ENCODE measurements at places on chromosomes 7 and 10. TPM values are rescaled to one million over a fixed set of nuclear protein-coding genes. Genes with fewer than 3 reads are reported as not detected.

Gene CNTNAP2
- polyA plus RNA-seq: 26.2 TPM

Gene IGFBP3
- polyA plus RNA-seq: 114 TPM

Gene ZNF804B
- polyA plus RNA-seq: 0.07 TPM

Gene SFTPD
- 1.2 TPM for polyA plus RNA-seq

Gene SFTPA2
- not detected for polyA plus RNA-seq

Gene SPDYE5
- polyA plus RNA-seq: 3.2 TPM

DNA sequence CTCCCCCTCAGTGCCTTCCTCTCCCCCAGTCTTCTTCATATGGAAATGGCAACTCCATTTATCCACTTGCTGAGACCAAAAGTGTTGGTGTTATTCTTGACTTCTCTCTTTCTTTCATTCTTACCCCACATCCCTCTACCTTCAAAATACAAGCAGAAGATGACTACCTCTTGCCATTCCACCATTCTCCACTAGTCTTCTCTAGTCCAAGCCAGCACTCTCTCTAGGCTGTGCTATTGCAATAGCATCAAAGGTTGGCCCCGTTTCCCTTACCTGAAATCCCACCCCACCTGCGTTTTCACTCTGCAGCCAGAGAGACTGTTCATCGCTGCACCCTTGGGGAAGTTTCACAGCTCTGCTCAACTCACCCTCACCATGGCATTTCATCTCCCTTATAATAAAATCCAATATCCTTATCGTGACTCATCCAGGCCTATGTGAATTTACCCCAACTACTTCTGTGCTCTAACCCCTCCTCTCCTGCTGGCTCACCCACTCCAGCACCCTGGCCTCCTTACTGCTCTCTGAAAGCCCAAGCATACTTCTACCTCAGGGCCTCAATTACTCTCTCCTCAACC, 109.1 kb downstream of the LSM5 start:
- DNase-seq: no peak

DNA sequence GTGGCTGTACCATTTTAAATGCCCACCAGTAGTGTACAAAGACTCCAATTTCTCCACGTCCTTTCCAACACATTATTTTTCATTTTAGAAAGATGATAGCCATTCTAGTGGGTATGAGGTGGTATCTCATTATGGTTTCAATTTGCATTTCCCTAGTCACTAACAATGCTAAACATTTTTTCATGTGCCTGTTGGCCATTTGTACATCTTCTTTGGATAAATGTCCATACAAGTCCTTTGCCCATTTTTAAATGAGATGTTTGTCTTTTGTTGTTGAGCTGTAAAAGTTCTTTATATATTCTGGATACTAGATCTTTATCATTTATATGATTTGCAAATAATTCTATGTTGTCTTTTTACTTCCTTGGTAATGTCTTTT, 18.9 kb upstream of the BPGM start:
- no peak for DNase-seq

DNA sequence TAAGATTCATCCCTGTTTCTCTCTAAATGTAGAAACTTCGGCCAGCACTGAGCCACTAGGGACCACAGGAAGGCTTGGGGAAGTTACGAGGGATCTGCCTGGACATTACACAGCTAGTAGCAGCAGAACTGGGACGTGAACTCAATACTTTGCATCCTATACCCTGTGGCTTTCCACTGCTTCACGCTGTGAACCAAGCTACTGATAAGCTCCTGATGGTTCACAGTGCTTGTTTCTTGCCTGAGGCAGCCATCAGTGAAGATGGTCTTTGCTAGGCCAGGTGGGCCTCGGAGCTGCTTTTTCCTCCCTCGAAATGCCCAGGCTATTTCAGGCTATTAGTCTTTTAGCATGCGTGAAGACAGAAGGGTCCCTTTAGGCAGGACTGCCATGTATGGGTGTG, 132.7 kb downstream of the SH3PXD2A start:
- DNase-seq: no peak

GRCh38 chr10:123301077-123301857, 147.1 kb downstream of the BUB3 start:
- DNase-seq: peak; percentile 30

GRCh38 chr7:517774-518629, 1.6 kb downstream of the PDGFA start:
- DNase-seq: no peak

- DNase-seq: no peak
Measured at GRCh38 chr7:158933468-158934139, 77.2 kb downstream of the DYNC2I1 start.

- DNase-seq: no peak
Measured at GRCh38 chr7:155581954-155582353, 35.6 kb upstream of the CNPY1 start.

DNA sequence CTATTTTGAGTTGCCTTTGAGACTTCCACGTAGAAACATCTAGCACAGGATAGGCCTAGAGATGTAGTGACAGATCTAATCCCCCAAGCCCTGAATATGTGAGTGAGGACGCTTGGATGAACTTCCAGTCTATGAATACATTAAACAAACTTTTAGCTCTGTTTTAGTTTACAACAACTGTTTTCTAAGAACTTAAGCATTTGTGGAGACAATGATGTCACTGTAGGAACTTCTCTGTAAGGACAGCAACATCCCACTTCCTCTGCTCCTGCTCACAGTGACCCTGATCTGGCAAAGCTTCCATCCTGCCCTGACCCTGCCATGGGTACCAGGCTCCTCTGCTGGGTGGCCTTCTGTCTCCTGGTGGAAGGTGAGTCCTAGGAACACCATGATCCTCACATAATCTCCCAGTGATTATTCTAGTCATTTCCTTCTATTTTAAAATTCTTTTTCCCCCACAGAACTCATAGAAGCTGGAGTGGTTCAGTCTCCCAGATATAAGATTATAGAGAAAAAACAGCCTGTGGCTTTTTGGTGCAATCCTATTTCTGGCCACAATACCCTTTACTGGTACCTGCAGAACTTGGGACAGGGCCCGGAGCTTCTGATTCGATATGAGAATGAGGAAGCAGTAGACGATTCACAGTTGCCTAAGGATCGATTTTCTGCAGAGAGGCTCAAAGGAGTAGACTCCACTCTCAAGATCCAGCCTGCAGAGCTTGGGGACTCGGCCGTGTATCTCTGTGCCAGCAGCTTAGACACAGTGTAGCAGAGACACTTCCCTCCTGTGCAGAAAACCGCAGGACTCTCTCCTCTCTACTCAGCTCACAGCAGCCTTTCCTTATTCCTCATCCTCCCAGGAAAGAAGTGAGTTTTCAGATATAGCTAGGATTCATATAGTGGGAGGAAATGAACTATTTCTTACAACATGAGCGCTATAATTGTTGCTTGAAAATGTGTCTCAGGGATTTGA, 194.4 kb upstream of the PRSS1 start:
- no peak for DNase-seq

GRCh38 chr7:128177768-128178550, 63.1 kb upstream of the LEP start:
- no peak for DNase-seq

- no peak for DNase-seq
Measured at GRCh38 chr10:28975891-28976531, 298.7 kb downstream of the BAMBI start.

DNA sequence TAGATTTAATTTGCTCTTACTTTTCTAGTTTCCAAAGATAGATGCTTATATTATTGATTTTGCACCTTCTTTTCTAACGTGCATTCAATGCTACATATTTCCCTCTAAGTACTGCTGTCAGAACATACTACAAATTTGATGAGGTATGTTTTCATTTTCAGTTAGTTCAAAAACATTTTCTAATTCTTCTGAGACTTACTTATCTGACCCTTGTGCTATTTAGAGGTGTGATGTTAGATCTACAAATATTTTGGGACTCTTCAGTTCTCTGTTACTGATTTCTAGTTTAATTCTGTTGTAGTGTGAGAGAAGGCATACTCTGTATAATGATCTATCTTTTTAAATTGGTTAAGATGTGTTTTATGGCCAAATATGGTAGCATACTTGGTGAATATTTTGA, 97.8 kb upstream of the TMEM168 start:
- DNase-seq: no peak

GRCh38 chr7:71706597-71706975, 574.6 kb downstream of the GALNT17 start:
- no peak for DNase-seq

- peak; percentile 23 for DNase-seq
Measured at GRCh38 chr7:48875045-48875916, 49.1 kb upstream of the CDC14C start.

- DNase-seq: no peak
Measured at GRCh38 chr10:5659702-5660528, 6.5 kb downstream of the ASB13 start.

DNA sequence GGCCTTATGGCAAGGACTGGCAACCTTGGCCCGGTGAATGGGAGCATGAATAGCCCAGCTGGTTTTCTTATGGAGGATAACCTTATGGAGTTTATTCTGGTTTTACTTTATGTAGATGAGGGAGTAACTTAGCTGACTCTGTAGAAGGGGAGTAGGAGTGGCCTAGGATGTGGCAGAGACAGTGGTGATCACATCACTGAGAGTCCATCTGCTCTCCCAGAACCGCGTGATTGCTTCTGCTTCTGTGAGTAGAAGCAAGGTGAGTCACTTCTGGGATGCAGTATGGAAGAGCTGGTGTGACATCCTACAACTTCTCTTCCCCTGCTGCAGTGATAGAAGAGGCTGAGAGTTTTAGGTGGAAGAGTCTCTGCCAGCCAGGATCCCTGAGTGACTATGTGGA, 129.2 kb downstream of the RPS24 start:
- no peak for DNase-seq

- DNase-seq: no peak
Measured at GRCh38 chr7:25851332-25852210, 300.4 kb upstream of the NFE2L3 start.

- peak; percentile 35 for DNase-seq
Measured at GRCh38 chr10:90857635-90858460, at the start of gene HTR7. TSS of gene HTR7 (minus strand) at chr10:90858039. CDS start at chr10:90857671, 368 bp downstream.

DNA sequence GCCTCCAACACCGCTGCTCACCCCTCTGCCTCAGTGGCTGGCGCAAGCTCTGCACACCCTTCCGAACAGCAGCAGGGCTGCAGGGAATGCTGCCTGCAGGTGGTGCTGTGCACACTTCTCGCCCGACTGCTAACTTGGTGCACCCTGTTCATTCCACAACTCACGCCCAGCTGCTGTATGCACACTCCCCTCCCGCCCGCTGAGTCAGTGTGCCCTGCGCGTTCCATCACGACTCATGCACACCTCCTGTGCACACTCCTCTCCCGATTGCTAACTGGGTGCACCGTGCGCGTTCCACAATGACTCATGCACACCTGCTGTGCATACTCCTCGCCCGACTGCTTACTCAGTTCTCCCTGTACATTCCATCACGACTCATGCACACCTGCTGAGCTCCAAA, 21.5 kb downstream of the ADARB2 start:
- DNase-seq: no peak

- no peak for DNase-seq
Measured at GRCh38 chr7:113890331-113891030, 28.3 kb downstream of the PPP1R3A start.

GRCh38 chr10:71222601-71223346, 10.4 kb downstream of the UNC5B start:
- DNase-seq: no peak

- peak; percentile 20 for DNase-seq
Measured at GRCh38 chr7:50450590-50451032, 461 bp upstream of the FIGNL1 start.

DNA sequence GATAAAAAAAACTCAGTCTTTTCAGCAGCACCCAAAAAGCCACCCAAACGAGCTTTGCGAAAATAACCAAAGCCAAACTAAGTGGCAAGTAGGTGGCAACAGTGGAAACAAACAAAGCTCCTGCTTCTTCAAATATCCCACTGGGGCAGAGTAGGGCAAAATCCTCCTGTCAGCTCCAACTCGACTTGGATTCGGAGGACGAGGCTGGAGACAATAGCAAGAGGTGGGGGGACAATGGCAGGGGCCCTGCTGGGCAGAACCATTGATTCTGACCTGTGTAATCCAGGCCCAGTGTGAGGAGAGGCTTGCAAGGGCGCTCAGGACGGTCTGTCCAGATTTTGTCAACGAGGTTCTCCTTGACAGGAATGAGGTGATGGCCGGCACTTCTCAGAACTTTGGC, 35.5 kb downstream of the XPNPEP1 start:
- DNase-seq: no peak

- no peak for DNase-seq
Measured at GRCh38 chr10:71767420-71768035, 5.8 kb downstream of the VSIR start.

GRCh38 chr10:84352251-84352842, 24.0 kb downstream of the CCSER2 start:
- DNase-seq: no peak

DNA sequence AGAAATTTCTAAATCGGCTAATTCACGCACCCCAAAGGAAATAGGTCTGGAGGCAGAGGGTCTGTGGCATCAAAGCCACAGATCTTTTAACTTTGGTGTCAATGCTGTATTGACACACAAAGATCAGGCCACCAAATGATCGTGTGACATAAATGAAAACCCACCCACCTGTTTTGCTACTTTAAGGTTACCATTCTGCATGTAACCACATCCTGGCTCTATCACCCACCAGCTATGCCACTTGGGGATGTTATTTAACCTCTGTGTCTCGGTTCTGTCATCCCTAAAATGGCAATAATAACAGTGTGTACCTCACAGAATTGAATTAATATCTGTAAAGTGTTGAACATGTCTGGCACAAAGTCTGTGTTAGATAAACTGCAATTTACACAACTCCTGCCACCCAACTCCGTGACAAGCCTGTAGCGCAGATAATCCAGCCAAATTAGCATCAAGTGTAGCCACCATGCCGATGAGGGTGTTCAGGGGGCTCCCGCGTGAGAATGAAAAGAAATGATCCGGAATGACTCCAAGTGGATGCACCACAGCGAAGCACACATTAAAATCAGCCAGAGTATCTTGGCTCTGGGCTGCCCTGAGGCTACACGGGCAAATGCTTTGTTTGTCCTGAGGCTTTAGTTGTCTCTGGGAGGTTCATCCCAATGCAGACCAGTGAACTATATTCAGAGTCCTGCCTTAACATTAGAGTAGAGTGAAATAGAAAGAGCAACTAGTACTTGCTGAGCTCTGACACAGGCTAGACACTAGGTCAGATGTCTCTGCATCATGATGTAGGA, 158.4 kb upstream of the NEBL start:
- DNase-seq: no peak

GRCh38 chr10:101446071-101446470, 92.1 kb downstream of the BTRC start:
- no peak for DNase-seq

DNA sequence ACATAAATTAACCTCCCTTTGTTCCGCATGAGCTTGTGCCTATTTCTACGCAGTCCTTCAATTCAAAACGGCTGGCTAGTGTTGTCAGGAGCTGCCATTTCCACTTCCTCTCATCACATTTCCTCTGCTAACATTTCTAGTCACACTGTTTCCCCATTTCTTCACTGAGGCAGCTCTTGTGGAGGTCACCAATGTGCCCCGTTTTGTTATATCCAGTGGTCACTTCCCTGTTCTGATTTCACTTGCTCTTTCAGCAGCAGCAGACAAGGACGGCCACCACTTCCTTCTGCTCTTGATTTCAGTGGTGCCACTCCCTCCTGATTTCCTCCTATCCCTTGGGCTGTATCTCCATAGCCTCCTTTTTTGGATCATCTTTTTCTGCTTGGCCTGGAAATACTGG, 64.8 kb upstream of the SEC61G start:
- DNase-seq: no peak

- DNase-seq: no peak
Measured at GRCh38 chr7:114048386-114049235, 129.8 kb upstream of the PPP1R3A start.

Data from right renal pelvis (tissue), 4 donors.